ENCODE measurements at places on chromosomes 3 and 15.
A peak's percentile ranks its signal among the peaks of the same experiment; 100 is the strongest.

DNA sequence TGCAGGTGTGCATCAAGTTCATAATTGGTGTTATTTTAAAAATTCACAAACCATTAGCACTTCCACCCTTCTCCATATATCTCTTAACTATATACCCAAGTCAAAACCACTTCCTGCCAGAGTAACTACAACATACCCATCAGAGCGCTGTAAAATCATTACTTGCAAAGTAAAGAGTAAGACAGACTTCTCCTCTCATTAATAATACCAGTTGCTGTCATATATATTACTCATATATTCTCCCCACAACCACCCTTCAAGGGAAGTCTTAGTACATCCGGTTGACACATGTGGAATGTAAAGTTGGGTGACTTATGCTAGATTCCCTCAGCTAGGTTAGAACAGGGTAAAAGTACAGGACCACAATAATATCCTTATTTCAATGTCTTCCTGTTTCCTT is 5.6 kb downstream of the TERC start:
- H3K4me3 ChIP-seq: no peak overlapping the region
- no peaks in the 10 kb centered on the region for H3K36me3 ChIP-seq
- H3K27me3 ChIP-seq: peaks cover 3% of the 10 kb centered on the region

DNA sequence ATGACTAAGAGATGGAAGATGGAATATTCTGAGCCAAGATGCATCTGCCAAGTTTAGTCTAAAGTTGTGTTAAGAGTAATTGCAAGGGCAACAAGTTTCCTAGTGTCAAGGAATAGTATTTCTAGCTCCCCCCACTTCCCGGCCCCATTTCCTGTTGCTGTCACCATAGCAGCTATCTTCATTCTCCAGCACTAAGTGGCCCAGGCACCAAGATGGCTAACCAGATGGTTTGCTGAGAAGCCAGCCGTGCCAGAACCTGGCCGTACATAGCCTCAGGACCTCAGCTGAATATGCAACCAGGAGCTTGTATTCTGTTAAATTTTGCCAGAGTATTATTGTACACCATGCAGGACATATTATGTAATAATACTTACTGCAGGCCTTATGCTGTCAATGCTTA is 108.8 kb upstream of the UMPS start:
- peaks cover 9% of the 10 kb centered on the region for H3K36me3 ChIP-seq
- no peak for DNase-seq
- no peaks in the 10 kb centered on the region for H3K27me3 ChIP-seq
- peaks cover 17% of the 10 kb centered on the region for H3K4me1 ChIP-seq
- H3K4me3 ChIP-seq: no peak overlapping the region
- no peak overlapping the region for H3K27ac ChIP-seq

GRCh38 chr15:28002136-28002861 is 96.8 kb downstream of the OCA2 start:
- H3K4me3 ChIP-seq: no peak overlapping the region
- no peaks in the 10 kb centered on the region for H3K36me3 ChIP-seq
- peaks cover 8% of the 10 kb centered on the region for H3K27me3 ChIP-seq
- peak; percentile 39 for DNase-seq
- no peaks in the 10 kb centered on the region for H3K4me1 ChIP-seq
- H3K27ac ChIP-seq: no peak overlapping the region

- H3K4me1 ChIP-seq: peaks cover 60% of the 10 kb centered on the region
- no peaks in the 10 kb centered on the region for H3K36me3 ChIP-seq
- no peak overlapping the region for H3K27ac ChIP-seq
- H3K4me3 ChIP-seq: no peak overlapping the region
- H3K27me3 ChIP-seq: no peaks in the 10 kb centered on the region
Measured at GRCh38 chr3:112675349-112675748, 34.4 kb upstream of the CCDC80 start.

GRCh38 chr3:172104471-172105072 is 65.2 kb downstream of the FNDC3B start:
- peak overlapping the region; percentile 54 for H3K27ac ChIP-seq
- no peak for DNase-seq
- peaks cover 19% of the 10 kb centered on the region for H3K36me3 ChIP-seq
- H3K27me3 ChIP-seq: no peaks in the 10 kb centered on the region
- peak overlapping the region; percentile 11 for H3K4me3 ChIP-seq

DNA sequence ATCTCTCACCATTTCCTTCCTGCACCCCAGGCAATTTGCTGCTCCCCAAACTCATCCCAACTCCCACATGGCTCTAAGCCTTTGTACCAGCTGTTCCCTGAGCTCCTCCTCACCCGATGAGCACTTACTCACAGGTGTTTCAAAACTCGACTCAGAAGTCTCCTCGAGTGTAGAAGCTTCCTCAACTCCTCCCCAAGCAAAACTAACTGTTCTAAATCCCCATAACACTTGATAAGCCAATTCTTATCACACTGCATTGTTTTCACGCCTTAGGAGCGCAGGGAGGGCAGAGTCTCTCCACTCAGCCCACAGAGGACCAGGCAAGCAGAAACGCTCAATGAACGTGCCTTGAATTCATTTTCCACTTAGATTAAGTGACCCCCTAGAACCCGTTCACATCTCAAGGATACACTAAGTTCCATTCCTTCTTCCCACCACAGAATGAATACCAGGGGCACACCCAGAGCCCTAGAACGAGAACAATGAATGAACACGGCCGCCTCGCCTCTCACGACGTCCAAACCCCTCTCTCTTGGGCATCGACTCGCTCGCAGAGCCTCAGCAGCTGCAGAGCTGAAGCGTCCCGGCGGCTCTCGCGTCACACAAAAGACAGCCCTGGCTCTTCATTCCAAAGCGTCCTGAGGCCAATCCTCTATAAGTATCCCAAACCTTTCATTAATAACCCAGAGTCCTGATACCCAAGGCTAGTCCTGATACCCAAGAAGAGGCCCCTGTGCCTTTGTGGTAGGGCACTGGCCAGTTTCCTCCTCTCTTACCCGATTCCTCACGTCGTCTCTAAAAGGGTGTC is 1.1 kb downstream of the RAF1 start:
- H3K27ac ChIP-seq: peak overlapping the region; percentile 96
- peaks cover 25% of the 10 kb centered on the region for H3K4me1 ChIP-seq
- H3K4me3 ChIP-seq: peak overlapping the region; percentile 93
- peaks cover 7% of the 10 kb centered on the region for H3K36me3 ChIP-seq

DNA sequence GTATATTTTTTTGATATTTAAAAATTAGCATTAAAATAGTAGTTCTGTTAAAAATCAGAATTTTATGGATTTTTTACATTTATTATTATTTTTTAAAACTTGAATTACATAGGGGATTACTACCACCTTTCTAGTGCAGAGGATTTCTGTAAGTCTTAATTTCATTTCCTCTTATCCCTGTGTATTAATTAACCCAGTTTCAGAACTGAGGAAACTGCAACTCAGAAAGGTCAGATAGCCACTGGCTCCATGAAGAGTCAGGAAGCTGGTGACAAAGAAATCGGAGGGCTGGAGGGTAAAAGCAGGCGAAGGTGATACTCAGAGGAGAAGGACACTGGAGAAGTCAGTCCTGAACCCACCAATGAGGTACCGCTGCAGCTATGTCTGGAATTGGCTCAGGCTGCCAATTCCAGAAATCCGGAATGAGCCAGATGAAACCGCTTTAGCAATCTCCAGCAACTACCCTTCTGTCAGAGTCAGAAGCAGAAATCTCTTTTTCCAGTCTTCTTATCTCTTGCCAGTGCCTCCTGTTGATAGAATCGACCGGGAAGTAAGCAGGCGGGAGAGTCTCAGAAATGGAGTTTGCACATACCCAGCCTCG is 308.5 kb downstream of the SV2B start:
- no peaks in the 10 kb centered on the region for H3K27me3 ChIP-seq
- no peak for DNase-seq
- no peaks in the 10 kb centered on the region for H3K4me1 ChIP-seq
- H3K27ac ChIP-seq: no peak overlapping the region
- no peaks in the 10 kb centered on the region for H3K36me3 ChIP-seq
- H3K4me3 ChIP-seq: no peak overlapping the region

GRCh38 chr3:183123891-183124290 is 24.6 kb upstream of the MCCC1 start:
- no peaks in the 10 kb centered on the region for H3K27me3 ChIP-seq
- no peaks in the 10 kb centered on the region for H3K4me1 ChIP-seq
- DNase-seq: no peak
- peaks cover 4% of the 10 kb centered on the region for H3K36me3 ChIP-seq
- H3K27ac ChIP-seq: no peak overlapping the region

GRCh38 chr3:64691051-64691450 is 3.3 kb upstream of the ADAMTS9 start:
- H3K27me3 ChIP-seq: peaks cover 31% of the 10 kb centered on the region
- no peaks in the 10 kb centered on the region for H3K36me3 ChIP-seq
- no peak for DNase-seq
- no peak overlapping the region for H3K4me3 ChIP-seq

DNA sequence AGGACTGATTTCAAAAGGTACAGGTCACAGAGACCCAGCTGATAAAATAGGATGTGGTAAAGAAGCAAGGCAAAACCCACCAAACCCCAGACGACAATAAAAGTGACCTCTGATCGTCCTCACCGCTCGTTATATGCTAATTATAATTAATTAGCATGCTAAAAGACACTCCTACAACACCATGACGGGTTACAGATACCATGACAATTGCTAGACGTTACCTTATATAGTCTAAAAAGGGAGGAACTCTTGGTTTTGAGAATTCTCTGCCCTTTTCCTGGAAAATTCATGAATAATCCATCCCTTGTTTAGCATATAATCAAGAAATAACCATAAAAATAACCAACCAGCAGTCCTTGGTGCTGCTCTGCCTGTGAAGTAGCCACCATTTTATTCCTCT is 74.7 kb upstream of the MB21D2 start:
- H3K4me3 ChIP-seq: no peak overlapping the region
- H3K4me1 ChIP-seq: no peaks in the 10 kb centered on the region
- DNase-seq: no peak
